ENCODE measurements at places on chromosomes 7 and 10. TPM values are rescaled to one million over a fixed set of nuclear protein-coding genes. Genes with fewer than 3 reads are reported as not detected.

GRCh38 chr10:43739161-43739560, 90.5 kb upstream of the ZNF32 start:
- DNase-seq = no peak

GRCh38 chr10:115572740-115573455, 479.7 kb downstream of the ATRNL1 start:
- no peak for DNase-seq

Gene MINDY3
- total RNA-seq = 30.8 TPM

Gene BUD23
- 31.9 TPM for total RNA-seq

DNA sequence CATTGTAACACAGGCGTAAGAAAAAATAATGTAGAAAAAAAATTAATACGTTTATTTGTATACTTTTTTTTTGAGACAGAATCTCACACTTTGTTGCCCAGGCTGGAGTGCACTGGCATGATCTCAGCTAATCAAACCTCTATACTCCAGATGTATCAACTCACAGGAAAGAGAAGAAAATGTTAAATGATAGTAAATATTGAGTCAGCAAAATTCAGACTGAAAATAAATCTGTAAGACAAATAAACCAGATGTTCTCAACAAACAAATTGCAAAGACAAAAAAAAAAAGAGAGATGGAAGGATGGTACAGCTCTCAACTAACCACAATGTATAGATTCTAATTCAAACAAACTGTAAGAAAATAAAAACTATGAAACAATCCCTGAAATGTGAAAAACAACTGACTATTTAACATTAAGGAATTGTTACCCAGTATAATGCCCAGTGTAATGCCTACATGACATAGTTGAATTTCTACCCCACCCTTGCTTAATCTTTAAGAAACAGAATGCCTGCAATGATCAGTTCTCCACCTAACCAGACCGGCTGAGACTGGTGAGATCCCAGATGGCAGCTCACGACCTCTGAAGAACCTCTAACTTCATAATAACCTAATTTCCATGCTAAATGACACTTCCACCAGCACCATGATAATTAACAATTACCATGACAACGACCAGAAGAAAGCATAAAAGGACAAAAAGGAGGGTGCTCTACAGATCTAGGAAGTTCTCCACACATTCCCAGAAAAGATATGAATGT, 272.0 kb upstream of the GNAI1 start:
- no peak for DNase-seq

DNA sequence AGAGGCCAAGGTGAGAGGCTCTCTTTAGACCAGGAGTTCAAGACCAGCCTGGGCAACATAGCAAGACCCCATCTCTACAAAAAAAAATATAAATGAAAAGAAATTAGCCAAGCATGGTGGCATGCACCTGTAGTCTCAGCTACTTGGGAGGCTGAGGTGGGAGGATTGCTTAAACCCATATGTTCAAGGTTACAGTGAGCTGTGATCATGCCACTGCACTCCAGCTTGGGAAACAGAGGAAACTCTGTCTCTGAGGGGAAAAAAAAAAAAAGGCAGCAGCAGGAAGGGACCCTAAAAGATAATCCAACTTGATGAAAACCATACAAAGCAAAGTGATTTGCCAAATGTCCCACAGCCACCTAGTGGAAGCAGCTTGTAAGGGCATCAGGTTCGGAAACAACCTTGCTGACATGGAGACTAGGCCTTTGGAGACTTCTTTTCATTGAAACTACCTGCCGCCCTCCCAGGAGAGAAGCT, 15.6 kb upstream of the PBLD start:
- peak; percentile 67 for DNase-seq

DNA sequence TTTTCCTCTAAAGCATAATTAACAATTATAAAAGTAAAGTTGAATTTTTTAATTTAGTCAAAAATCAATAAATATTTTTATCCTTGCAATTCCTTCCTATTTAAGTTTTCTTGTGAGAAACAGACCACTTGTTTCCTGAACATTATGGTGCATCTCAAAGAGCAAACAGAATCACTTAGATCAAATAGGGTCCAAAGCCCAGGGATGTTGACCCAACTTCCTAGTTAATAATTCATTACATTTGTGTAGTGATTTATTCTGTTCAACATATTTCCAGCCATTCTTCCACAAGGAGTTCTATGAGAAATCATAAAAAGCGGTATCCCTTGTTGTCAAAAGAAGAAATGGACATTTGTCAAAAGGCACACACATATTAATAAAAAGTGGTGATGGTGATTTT, 315.6 kb downstream of the LRRTM3 start:
- DNase-seq = no peak

Gene CRPPA
- total RNA-seq = 1.5 TPM

Gene ABCC2
- total RNA-seq = 0.66 TPM

DNA sequence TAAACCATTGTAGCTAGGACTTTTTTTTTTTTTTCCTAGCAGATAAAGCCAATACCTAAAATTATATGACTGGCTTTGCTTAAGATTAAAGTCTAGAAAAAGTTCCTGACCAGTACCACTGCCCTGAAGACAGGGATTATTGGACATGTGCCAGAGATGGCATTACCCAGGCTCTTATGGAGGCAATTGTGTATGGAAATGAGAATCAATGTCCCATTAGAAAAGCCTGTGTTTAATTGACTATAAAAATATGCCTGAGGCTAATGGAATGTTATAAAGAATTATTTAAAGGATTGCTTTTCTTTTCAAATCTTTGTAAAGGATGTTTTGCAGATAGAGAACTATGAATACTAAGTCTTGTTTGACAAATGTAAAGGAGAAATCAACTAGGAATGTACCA, 196.7 kb downstream of the ANK3 start:
- no peak for DNase-seq

Gene NPFFR1
- total RNA-seq = not detected

Gene ZNF853
- total RNA-seq = 0.66 TPM

- DNase-seq = no peak
Observed at GRCh38 chr10:11320809-11321520, 290.5 kb downstream of the USP6NL start.

DNA sequence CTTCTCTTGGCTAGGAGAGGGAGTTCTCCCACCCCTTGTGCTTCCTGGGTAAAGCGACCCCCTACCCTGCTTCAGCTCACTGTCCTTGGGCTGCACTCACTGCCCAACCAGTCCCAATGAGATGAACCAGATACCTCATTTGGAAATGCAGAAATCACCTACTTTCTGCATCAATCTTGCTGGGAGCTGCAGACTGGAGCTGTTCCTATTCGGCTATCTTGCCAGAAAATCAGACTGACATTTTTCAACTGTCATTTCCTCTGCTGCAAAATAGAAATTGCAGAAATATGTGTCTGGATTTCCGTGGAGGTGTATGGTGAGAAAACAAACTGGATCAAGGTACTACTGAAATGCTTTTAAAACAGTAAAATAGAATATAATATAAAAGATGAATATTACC, 43.0 kb upstream of the CYP2C18 start:
- DNase-seq = no peak

DNA sequence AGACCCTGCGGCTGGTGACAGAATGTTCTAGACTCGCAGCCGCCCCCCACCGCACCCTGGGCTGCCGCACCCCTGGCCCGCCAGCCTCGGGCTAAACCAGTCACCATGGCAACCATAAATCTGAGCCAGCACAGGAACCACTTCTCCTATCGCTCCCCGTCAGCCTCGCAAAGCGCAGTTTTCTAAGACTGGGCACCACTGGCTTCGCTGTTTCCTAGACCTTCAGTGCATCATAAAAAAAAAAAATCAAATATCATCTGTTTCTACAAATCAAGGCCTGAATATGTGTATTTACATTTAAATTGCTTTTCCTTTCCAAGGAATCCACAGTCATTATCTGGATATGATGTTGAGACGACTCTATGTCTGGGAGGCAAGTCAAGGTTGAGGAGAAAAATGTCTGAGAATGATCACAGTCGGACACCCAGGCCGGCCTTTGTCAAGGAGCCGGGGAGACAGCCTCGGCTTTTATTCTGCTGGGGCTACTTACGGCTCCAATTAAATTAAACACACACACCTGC, 99.9 kb downstream of the PTPRN2 start:
- DNase-seq = no peak

DNA sequence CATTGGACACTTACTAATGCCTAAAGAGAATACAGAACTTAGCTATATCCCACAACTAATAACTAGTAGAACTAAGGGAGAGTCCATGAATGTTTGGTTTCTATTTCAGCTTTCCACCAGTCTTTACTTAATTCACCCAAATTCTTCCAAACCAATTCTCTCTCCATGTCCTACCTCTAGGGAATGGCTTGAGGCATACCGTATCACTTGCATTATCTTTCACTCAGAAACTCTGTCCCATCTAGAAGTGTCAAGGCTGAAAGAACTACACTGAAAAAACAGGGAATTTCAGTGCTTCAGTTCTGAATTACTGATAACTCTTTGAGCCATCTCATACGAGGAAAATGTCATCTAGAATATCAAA, 758 bp downstream of the TMEM168 start:
- no peak for DNase-seq

GRCh38 chr7:73341877-73342276, 13.9 kb downstream of the FKBP6 start:
- peak; percentile 76 for DNase-seq

- DNase-seq = no peak
Observed at GRCh38 chr10:48482207-48482606, 122.7 kb downstream of the ARHGAP22 start.

DNA sequence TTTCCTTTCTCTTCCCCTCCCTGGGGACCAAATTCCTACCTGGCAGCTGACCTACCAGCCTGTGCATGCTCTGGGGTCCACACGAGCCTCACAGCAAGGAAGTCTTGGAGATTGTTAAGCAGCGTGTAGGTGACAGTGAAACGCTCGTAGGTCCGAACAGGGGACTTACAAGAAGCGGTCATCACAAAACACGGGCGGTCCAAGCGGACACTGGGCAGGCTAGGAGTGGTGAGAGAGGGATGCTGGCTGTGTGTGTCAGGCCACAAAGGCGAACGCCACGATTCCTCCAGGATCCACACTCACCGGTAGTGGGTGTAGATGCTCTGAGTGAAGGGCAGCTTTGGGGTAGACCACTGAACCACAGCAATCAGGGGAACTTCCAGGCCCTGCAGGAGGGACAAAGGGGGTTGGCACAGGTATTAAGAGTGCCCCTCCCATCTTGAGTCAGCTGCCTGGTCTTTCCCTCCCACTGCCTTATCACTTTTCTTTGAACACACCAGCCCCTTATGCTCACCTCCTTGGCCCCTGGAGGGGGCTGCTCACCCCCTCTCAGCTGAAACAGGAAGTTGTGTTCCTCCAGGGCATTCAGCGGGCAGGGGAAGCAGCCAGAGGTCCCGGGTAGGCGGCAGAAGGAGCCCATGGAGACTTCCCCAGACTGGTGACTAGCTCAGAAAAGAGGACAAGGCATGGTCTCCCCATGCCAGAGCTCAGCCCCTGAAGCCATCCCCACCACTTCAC, 2.0 kb downstream of the TRAPPC14 start:
- DNase-seq = no peak

Gene PPP1R9A
- 3.3 TPM for total RNA-seq

GRCh38 chr10:17228091-17229015, at the start of gene VIM:
Gene VIM, plus strand, starts transcription at chr10:17228241. Its CDS starts 1,182 bp downstream, at chr10:17229423.
- peak; percentile 98 for DNase-seq

GRCh38 chr7:20283385-20283784, 47.3 kb upstream of the ITGB8 start:
- no peak for DNase-seq

- no peak for DNase-seq
Observed at GRCh38 chr10:54880996-54881395, 80.0 kb upstream of the PCDH15 start.

GRCh38 chr10:117666965-117667364, 124.4 kb downstream of the EMX2 start:
- no peak for DNase-seq

Gene UBN2
- total RNA-seq = 5.9 TPM

DNA sequence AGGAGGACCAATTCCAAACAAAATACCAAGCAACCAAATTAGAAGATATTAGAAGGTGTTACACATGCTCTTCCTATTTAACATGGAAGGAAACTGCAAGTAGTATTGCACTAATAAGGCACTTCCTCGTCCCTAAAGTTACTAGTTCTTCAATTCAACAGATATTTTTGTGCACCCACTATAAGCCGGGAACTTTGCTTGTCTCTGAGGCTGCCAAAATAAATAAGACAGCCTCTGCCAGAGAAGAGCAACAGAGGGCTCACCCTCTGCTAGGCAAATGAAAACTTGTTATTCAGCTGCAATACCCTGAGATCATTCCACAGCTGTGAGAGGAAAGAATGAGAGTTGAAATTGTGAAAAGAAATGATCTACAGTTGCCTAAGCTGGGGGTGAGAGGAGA, 37.4 kb upstream of the GSAP start:
- peak; percentile 37 for DNase-seq

Gene MMP21
- 0.26 TPM for total RNA-seq

GRCh38 chr7:28669330-28669729, 257.0 kb downstream of the CREB5 start:
- no peak for DNase-seq

DNA sequence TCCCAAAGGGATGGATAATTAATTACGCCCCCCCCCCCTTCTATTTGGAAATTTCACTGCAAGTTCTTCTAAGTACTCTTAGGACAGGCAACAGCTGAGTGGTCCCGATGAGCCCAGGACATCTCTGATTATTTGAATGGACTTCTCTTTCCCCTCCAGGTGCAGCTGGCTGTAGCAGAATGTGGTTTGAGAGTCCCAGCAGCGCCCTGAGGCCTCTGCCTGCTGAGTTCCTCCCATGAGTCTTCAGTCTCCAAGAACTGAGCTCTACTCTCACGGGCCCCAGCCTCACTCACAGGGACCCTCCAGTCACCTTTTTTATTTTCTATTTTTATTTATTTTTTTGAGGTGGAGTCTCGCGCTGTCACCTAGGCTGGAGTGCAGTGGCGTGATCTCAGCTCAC, 63.6 kb upstream of the SFMBT2 start:
- DNase-seq = no peak

DNA sequence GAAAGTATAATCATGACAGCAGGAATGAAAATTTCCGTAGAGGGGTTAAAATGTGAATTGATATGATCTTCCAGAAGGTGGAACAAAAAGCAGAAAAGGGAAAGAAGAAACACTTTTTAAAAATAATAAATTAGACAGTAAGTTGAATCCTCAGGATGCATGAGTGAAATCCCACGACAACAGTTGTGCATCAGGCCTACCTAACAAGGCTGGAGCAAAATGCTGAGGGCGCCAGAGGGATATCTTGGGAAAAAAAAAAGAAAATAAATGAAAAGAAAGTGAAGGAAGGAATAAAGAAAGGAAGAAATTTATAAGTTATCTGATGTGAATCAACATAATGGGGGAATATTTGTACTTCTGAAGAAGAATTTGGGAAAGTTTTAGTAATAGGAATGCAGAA, 13.0 kb upstream of the HUS1 start:
- no peak for DNase-seq

Gene CH25H
- 8.2 TPM for total RNA-seq

Gene KCNK18
- total RNA-seq = not detected

GRCh38 chr7:82384051-82384464, 59.5 kb downstream of the CACNA2D1 start:
- no peak for DNase-seq
